ENCODE measurements at places on chromosomes 7 and 10. TPM values are rescaled to one million over a fixed set of nuclear protein-coding genes. Genes with fewer than 3 reads are reported as not detected.

- H3K27ac ChIP-seq: no peak overlapping the region
- H3K36me3 ChIP-seq: no peaks in the 10 kb centered on the region
- H3K27me3 ChIP-seq: peaks cover 7% of the 10 kb centered on the region
- H3K4me3 ChIP-seq: no peak overlapping the region
- no peak for DNase-seq
These were observed 19.5 kb upstream of the PPP2R2D start for GRCh38 chr10:131881104-131881880.

DNA sequence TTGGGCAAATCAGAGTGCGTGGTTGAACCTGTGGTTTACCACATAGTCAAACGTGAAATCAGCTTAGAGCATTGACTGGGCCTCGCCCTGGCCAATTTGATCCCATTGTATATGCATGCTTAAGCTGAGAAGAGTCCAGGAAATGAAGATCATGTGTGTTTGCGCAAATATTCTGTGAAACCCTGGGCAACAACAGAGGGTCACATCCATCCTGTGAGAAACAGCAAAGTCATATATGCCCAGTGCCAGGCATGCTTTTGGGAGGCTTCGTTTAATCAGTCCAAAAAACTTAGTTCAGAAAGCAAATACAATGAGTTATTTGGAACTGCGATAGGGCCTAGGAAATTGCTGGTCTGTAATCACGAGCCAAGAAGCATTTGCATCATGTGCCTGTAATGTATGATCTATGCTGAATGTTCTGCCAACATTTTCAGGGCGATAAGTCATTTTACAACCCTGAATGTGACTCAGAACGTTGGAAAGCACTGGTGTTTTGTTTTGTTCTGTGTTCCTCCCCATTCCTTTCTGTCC is 412.1 kb upstream of the CELF2 start:
- peak overlapping the region; percentile 33 for H3K27ac ChIP-seq
- DNase-seq: no peak
- H3K36me3 ChIP-seq: no peaks in the 10 kb centered on the region
- H3K27me3 ChIP-seq: no peaks in the 10 kb centered on the region
- no peaks in the 10 kb centered on the region for H3K4me1 ChIP-seq

DNA sequence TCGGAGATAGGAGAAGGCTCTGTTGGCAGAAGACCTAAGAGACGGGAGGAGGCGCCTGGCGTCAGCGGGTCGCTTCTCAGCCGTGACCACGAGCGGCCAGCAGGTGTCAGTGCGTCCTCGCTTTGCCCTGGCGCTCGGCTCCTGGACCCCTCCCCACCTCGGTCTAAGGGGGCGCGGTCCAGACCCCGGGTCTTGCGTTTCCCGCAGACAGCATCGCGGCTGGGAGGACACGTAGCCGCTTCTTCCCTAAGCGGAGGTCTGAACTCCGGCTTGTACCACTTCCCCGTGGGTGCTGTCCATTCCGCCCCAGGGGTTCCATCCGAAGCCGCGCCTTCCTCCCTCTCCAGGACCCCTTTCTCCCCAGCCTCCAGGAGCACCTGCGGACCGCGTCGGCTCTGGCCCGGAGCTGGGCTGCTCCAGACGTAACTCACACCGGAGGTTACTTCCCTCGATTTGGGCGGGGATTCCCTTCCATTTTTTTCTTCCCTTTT is 593 bp upstream of the ADRA2A start:
- H3K27ac ChIP-seq: no peak overlapping the region
- peak overlapping the region; percentile 46 for H3K4me3 ChIP-seq
- peaks cover 5% of the 10 kb centered on the region for H3K4me1 ChIP-seq

DNA sequence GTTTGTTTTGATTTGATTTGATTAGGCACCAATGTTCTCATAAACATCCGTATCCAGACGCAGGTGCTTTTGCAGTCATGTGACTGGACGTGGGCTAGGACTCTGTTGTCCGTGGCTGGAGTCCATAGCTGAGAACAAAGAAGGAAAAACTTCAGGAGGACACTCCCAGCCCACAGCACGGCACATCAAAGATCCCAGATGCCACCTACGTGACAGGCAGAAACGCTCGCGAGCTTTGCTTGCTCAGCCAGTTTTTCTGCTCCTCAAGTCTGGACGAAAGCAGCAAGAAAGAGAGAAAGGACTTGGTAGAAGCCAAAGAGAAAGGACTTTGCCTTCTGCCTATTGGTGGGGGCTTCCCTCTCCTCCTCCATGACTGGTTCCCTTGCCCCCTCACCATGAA is 6.9 kb upstream of the ZKSCAN1 start:
- H3K27me3 ChIP-seq: no peaks in the 10 kb centered on the region
- H3K4me1 ChIP-seq: no peaks in the 10 kb centered on the region
- no peaks in the 10 kb centered on the region for H3K36me3 ChIP-seq
- no peak overlapping the region for H3K4me3 ChIP-seq
- H3K27ac ChIP-seq: no peak overlapping the region

DNA sequence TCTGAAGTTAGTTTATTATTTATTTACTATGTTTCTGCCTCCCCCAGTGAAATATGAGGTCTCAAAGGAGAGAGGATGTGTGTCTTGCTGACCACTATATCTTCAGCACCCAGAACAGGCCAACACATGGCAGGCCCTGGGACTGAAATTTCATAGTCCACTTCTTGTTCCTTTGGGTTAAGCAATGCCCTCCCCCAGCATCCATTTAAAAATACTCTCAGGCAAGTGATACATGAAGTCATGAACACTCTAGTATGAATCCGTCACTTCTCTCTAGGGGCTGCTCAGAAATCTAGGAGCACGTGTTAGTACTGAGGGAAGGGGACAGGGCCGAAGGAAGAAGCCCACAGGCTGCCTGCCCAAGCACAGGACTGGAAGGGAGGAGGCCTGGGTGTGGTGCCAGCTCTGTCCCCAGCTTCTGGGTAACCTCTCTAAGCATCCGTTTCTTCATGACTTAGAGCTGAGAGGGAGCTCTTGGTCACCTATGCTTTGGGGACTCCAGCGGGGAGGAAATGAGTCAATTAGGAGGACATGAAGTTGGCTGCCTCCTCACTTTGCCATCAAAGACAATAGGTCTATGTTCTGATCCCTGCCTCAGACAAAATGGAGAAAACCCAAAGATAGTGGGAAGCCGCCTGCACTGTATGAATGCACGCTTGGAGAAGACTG is 119.2 kb downstream of the KCNMA1 start:
- no peaks in the 10 kb centered on the region for H3K36me3 ChIP-seq
- H3K27ac ChIP-seq: no peak overlapping the region
- H3K4me1 ChIP-seq: no peaks in the 10 kb centered on the region
- no peak overlapping the region for H3K4me3 ChIP-seq
- H3K27me3 ChIP-seq: no peaks in the 10 kb centered on the region
- DNase-seq: no peak

- H3K4me1 ChIP-seq: peaks cover 63% of the 10 kb centered on the region
- H3K4me3 ChIP-seq: no peak overlapping the region
- no peak for DNase-seq
- H3K36me3 ChIP-seq: peaks cover 5% of the 10 kb centered on the region
These were observed 77.8 kb downstream of the JAZF1 start for GRCh38 chr7:28102797-28103196.

DNA sequence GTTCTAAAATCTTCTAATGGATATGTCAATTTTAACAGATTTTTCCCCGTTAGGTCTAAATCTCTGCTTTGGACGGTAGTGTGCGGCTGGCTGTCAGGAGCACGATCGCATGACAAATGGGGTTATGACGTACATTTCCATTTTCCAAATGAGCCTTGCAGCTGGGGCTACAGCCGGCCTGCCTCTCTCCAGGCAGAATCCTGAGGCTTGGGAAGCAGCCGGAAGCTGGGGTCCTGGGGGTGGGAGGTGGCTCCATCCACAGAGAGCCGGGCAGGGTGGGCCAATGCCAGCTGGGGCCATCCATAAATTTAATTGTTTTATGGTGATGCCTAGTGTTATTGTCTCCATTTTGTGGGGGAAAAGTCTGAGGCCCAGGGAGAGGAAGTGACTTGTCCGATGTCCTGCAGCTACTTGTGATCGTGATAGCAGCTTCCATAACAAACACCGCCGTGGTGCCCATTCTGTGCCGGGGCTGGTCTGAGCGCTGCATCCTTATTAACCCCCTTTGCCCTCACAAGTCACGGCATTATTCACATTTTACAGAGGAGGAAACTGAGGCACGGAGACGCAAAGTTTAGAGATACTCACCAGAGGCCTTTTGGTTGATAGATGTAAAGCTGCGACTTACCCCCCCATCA is 53.0 kb upstream of the EBF3 start:
- DNase-seq: no peak
- no peaks in the 10 kb centered on the region for H3K27me3 ChIP-seq
- no peaks in the 10 kb centered on the region for H3K36me3 ChIP-seq
- H3K4me3 ChIP-seq: no peak overlapping the region
- H3K27ac ChIP-seq: no peak overlapping the region
- H3K4me1 ChIP-seq: no peaks in the 10 kb centered on the region

DNA sequence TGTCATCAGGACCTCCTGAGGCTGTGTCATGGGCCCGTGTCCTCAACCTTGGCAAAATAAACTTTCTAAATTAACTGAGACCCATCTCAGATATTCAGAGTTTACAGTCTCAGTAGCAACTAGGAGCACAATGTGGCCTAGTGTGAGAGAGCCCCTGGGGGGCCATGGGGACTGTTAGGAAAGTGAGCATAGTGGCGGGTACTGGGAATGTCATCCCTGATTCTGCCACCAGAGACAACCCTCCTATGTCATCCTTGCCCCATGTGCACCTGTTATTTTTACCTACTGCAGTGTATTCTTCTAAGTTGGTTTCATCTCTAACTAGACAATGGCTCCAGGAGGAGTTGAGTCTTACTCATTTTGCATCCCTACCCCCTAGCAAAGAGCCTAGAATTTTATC is 78.6 kb downstream of the CCDC71L start:
- no peak overlapping the region for H3K4me3 ChIP-seq
- no peaks in the 10 kb centered on the region for H3K27me3 ChIP-seq
- H3K4me1 ChIP-seq: no peaks in the 10 kb centered on the region
- no peak for DNase-seq
- H3K27ac ChIP-seq: no peak overlapping the region

DNA sequence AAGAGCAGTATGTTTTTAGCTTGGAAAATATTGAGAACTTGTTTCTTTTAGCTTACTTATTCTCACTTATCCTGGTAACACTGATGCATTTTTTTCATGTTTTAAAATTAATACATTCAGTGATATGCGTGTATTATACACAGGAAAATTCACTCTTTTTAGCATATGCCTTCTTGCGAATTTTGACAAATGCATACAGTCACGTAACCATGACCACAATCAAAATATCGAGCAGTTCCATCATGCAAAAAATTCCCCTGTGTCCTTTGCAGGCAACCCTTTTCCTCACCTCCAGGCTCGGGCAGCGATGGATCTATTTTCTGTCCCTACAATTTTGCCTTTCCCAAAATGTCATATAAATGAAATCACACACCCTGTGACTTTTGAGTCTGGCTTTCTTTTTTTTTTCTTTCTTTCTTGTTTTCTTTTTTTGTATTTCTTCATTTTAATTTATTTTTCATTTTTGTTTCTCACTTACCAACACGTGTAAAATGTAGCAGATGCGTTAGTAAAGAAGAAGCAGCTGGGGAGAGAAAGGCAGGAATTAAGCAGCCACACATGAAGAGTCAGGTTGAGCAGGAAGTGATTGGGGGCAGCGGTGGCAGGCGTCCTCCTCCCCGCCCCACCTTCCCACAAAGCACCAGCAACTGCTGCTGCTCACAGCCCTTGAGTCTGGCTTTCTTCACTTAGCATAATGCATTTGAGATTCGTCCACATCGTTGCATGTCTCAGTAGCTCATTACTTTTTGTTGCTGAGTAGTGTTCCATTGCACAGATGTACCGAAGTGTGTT is 29.9 kb downstream of the ADRB1 start:
- no peaks in the 10 kb centered on the region for H3K4me1 ChIP-seq
- no peak overlapping the region for H3K27ac ChIP-seq

GRCh38 chr10:88544140-88544870 is 38.8 kb downstream of the RNLS start:
- no peak overlapping the region for H3K4me3 ChIP-seq
- no peaks in the 10 kb centered on the region for H3K36me3 ChIP-seq
- no peak overlapping the region for H3K27ac ChIP-seq
- H3K4me1 ChIP-seq: peaks cover 13% of the 10 kb centered on the region
- no peak for DNase-seq

DNA sequence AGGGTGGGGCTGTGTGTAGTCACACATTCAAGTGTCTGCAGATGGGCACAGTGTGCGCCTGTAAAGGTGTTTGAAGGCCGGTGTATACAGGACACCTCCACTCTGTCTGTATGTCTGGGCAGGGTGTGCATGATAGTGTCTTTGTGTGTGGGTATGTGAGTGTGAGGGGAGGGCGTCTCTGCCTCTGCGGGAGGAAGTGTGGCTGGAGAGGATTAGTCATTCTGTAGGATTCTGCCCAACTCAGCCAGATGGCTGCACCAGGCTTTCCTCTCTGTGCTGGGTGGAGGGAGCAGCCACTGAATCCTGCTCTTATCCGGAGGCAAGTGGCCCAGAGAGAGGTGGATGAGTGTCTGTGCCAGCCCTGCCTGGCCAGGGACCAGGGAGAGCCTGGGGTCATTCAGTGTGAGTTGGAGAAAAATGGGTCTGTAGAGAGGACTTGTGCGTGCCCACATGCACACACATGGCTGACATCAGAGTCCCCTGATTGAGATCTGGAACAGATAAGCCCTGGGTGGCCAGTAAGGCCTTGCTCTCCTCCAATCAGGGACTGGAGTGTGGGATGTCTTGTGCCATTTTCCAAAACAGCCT is 1.7 kb downstream of the SFXN3 start:
- no peaks in the 10 kb centered on the region for H3K36me3 ChIP-seq
- peak overlapping the region; percentile 94 for H3K27ac ChIP-seq
- peaks cover 27% of the 10 kb centered on the region for H3K4me1 ChIP-seq
- H3K4me3 ChIP-seq: peak overlapping the region; percentile 72

DNA sequence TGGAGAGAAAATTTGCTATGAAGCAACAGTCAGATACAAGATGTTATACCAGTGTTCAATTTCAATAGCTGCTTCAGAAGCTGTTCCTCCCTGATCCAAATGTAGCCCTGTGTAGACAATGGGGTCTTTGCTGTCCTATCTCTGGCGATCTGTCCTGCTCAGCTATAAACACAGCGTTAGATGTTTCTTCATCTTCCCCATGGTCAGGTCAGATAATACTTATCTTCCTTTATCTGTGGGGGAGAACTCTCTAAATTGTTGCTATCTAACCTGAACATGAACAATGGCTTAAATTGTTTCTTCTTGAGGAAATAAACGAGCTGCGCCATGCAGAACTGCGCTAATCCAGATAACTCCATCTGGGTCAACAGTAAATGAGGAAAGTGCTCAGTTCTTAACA is 15.6 kb upstream of the KIAA1217 start:
- H3K36me3 ChIP-seq: no peaks in the 10 kb centered on the region
- H3K27ac ChIP-seq: no peak overlapping the region
- H3K4me1 ChIP-seq: no peaks in the 10 kb centered on the region
- H3K27me3 ChIP-seq: no peaks in the 10 kb centered on the region
- H3K4me3 ChIP-seq: no peak overlapping the region

GRCh38 chr7:148556892-148557291 is 33.7 kb upstream of the C7orf33 start:
- H3K36me3 ChIP-seq: no peaks in the 10 kb centered on the region
- H3K27ac ChIP-seq: no peak overlapping the region
- no peaks in the 10 kb centered on the region for H3K27me3 ChIP-seq
- H3K4me1 ChIP-seq: no peaks in the 10 kb centered on the region
- DNase-seq: no peak
- no peak overlapping the region for H3K4me3 ChIP-seq

Gene C10orf53
- total RNA-seq: not detected

Gene IDI2
- total RNA-seq: 0.28 TPM

Measured in heart left ventricle (tissue), 16 donors.